GM23338 (cell line): ENCODE measurements at places on chromosomes 12 and 14. TPM values are rescaled to one million over a fixed set of nuclear protein-coding genes. Genes with fewer than 3 reads are reported as not detected.

DNA sequence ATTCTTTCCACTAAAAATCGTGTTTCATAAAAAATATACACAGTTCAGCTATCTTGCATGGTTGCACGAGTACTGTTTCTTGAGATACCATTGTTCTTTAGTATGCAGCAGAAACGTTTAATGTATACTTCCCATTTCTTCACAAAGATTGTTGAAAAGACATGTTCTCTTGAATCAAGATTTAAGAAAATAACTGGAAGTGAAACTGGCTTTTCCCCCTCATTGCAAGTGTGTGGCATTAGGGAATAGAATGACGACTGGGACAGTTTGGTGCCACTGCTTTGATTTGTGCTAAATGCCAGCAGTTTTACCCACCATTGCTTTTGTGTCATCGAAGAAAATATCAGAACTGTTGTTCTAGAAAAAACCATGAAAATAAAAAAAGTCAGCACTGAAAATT lies 20.3 kb upstream of the DHRS2 start:
- no peak overlapping the region for H3K4me3 ChIP-seq
- DNase-seq: no peak
- no peak overlapping the region for H3K27ac ChIP-seq
- no peaks in the 10 kb centered on the region for H3K27me3 ChIP-seq
- no peaks in the 10 kb centered on the region for H3K36me3 ChIP-seq

- DNase-seq: no peak
- no peaks in the 10 kb centered on the region for H3K4me1 ChIP-seq
- H3K36me3 ChIP-seq: no peaks in the 10 kb centered on the region
- H3K27me3 ChIP-seq: no peaks in the 10 kb centered on the region
Measured at GRCh38 chr12:114628199-114628598, 55.8 kb downstream of the TBX3 start.

GRCh38 chr12:47216150-47216677 lies 136.5 kb upstream of the AMIGO2 start:
- no peaks in the 10 kb centered on the region for H3K36me3 ChIP-seq
- peaks cover 8% of the 10 kb centered on the region; the same call in 1 of the 2 replicates for H3K4me1 ChIP-seq
- no peaks in the 10 kb centered on the region for H3K27me3 ChIP-seq
- no peak for DNase-seq

- no peak overlapping the region for H3K27ac ChIP-seq
Measured at GRCh38 chr12:54025499-54026405, 2.5 kb upstream of the HOXC6 start.

Gene LRP1
- 130 and 145 TPM in 2 replicates for total RNA-seq

Gene CIT
- total RNA-seq: 34.9 and 47.8 TPM in 2 replicates

Gene PTGR2
- 9.5 and 20.0 TPM in 2 replicates for total RNA-seq
